Left lobe of liver (tissue), 2 donors: ENCODE measurements at places on chromosomes 2 and 18. TPM values are rescaled to one million over a fixed set of nuclear protein-coding genes. Genes with fewer than 3 reads are reported as not detected.

The RAX gene
- total RNA-seq: not detected

The ABHD3 gene
- total RNA-seq: 21.3 TPM

The ADAM17 gene
- 5.4 TPM for total RNA-seq

The MEP1B gene
- 1.3 TPM for total RNA-seq

The LCT gene
- not detected for total RNA-seq
